ENCODE measurements at places on chromosomes 1 and 21.

DNA sequence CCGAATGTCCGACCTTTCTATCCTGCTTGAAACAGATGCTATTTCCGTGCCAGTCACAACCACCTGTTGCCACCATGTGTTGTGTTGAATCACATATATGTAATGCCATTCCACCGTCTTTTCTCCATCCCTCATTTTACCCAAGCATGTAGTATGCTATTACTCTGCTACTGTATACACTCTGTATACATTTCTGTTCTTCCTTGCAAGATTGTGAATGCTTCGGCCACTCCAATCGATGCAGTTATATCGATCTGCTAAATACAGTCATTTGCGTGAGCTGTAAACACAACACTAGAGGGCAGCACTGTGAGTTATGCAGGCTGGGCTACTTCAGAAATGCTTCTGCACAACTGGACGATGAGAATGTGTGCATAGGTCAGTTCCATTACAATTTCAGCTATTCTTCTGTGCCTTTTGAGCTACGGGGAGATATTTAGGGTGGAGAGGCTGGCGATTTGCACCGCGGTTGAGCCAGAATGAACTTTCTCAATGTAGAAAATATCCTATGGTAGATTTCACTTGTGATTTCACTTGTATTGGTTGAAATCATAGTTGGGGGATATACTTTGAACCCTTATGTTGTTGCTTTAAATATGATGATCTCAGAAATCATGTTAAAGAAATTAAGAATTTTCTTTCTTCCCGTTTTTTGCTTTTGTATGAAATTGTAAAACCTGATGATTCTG is 289.8 kb downstream of the NTNG1 start:
- no peak for DNase-seq

- DNase-seq = no peak
Observed at GRCh38 chr1:244881552-244882280, 17.4 kb upstream of the HNRNPU start.

- DNase-seq = no peak
Observed at GRCh38 chr1:81406292-81406999, 394.3 kb upstream of the ADGRL2 start.

- no peak for DNase-seq
Observed at GRCh38 chr1:155002464-155003226, at the start of gene ZBTB7B. Gene ZBTB7B (plus strand): TSS chr1:155002802. CDS start chr1:155014661, 11,859 bp downstream.

GRCh38 chr1:20819818-20820217 is 32.7 kb upstream of the HP1BP3 start:
- no peak for DNase-seq
